BJ (cell line): ENCODE measurements at places on chromosomes 3 and 15. TPM values are rescaled to one million over a fixed set of nuclear protein-coding genes. Genes with fewer than 3 reads are reported as not detected.

SEMA6D gene
- 1.1 and 2.1 TPM in 2 replicates for polyA plus RNA-seq

BFSP2 gene
- not detected in 2 replicates for polyA plus RNA-seq

LRRC57 gene
- 11.5 and 19.3 TPM in 2 replicates for polyA plus RNA-seq

SMAD6 gene
- 2.5 and 3.8 TPM in 2 replicates for polyA plus RNA-seq

AEN gene
- polyA plus RNA-seq, result 35.6 and 45.5 TPM in 2 replicates

CHST13 gene
- not detected in 2 replicates for polyA plus RNA-seq

SEMA7A gene
- polyA plus RNA-seq, result 14.1 and 22.7 TPM in 2 replicates

DNA sequence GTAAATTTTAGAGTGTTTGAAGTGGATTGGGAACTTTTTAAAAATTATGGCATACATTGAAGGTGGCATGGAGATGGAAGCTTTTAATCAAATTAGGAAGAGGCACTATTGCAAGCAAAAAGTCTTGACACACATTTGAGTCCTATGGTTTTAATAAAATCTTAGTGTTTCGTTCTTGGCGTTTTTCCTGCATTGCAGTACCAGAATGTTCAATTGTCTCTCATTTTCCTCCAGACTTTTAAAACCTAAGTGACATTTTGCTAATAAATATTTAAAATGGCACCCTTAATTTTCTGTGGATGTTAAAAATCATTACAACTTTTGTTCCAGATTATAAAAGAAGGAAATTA is 2.2 kb downstream of the TGFBR2 start:
- DNase-seq, result no peak

- peak; percentile 95 for DNase-seq
Observed at GRCh38 chr3:21390136-21390535, 360.9 kb downstream of the ZNF385D start.

DNA sequence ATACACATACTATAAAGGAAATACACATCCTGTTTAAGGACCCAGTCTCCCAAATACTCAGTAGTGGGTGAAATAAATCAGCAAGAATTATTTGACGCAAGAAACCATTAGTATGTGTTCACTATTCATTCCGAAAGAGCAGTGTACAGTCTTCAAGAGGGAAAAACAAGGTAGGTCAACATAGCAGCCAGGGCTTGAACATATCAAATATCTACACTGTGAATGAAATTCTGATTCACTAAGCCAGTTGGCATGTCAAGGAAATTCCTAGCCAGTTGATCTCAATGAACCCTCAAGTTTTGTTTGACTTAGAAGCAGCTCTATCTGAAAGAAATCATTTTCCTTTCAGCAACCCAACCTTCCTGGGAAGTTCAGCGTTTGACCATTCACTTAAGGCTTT is 99.0 kb downstream of the CNTN3 start:
- DNase-seq, result no peak

GRCh38 chr3:55194376-55194775 is 266.5 kb upstream of the LRTM1 start:
- DNase-seq, result no peak

DNA sequence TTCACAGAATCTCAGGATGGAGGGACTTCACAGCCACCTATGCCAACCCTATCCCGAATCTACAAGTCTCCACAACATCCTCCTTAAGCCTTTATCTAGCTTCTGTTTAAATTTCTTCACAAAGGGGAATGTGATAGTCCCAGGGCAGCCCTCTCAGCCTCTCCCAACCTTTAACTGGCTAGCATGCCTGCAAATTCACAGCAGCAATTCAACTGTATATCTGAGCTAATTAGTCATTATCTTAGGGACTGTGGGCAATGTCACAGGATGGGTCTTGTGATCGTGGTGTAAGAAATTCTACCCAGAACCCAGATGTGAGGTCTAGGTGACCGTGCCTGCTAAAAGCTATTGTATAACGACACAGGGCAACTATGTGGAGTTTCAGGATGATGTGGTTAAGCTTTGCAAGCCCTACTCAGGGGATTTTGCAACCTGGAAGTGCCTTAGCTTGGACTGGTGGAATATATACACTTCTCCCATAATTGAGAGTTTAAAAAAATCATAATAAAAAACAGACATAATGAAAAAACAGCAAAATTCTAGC is 65.5 kb upstream of the FBN1 start:
- DNase-seq, result no peak

DNA sequence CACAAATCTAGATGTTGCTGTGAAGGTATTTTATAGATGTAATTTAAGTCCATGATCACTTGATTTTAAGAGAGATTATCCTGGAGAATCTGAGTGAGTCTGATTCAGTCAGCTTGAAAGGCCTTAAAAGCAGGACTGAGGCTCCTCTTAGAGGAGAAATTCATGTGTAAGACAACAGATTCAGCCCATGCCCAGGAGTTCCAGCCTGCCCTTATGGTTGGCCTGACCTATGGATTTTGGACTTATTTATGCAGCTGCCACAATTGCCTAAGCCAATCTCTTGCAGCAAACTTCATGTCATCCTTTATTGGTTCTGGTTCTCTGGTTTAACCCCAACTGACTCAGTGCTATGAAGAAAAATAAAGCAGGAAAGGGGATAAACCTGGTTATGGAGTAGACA is 296.5 kb upstream of the RASGRP1 start:
- DNase-seq, result no peak

DNA sequence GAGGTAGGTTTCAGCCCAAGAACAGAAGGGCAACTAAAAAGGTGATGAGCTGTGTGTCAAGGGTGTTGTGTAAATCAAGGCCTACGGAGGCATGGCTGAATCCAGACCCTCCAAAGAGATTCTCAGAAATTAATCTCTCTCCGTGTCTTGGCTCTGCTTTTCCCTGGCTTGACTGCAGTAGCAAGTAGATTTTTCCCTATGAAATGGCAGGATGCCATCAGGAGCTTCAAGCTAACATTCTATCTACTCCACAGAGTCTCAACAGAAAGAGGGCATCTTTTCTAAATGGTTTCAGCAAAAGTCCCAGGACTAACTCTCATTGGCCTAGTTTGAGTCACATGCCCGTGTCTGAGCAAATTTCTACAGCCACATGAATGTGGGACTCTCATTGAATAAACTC is 58.3 kb downstream of the LSM3 start:
- no peak for DNase-seq

DNA sequence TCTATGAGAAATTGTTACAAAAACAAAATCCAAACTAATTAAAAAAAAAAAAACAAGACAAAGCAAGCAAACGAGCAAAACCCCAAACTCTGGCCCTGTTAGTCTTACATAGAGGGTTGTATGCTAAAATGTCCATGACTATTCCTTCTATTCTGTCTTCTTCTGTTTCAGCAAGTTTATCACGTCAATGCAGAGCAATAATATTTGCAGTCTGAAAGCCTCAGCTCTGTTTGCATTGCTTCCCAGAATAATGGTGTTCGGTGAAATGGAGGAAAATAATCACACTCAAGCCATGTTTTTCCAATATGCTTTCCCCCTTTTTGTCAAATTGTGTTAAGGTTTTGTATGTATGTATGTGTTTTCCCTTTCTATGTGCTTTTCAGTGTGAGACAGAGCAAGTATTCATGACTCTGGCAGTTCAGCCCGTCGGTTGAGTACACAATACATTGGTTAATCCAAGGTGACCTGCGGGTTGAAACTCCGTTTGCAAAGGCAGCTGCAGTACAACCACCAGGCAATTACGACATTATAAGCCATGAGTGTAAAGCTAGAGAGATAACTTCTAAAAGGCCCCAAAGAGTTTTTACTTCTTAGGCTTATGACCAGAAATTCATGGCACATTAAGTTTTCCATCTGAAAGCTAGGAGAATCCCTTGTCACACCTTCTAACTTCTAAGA is 34.9 kb upstream of the MAGI1 start:
- DNase-seq, result no peak

- DNase-seq, result no peak
Observed at GRCh38 chr3:64392001-64392400, 166.7 kb upstream of the PRICKLE2 start.

DNA sequence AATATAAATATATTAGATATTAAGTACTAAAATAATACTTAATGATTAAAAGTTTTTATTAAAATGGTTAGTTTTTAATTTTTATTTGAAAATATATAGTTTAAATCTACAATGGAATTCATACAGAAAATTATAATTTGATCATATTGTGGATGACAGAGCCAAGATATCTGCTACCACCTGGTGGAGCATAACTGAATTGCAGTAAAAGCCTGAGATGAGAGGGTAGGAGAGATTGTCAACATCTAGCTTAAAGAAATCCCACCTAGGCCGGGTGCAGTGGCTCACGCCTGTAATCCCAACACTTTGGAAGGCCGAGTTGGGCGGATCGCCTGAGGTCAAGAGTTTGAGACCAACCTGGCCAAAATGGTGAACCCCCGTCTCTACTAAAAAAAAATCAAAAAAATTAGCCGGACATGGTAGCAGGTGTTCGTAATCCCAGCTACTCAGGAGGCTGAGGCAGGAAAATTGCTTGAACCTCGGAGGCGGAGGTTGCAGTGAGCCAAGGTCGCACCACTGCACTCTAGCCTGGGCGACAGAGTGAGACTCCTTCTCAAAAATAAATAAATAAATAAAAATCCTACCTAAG is 25.1 kb upstream of the CSTA start:
- no peak for DNase-seq

DNA sequence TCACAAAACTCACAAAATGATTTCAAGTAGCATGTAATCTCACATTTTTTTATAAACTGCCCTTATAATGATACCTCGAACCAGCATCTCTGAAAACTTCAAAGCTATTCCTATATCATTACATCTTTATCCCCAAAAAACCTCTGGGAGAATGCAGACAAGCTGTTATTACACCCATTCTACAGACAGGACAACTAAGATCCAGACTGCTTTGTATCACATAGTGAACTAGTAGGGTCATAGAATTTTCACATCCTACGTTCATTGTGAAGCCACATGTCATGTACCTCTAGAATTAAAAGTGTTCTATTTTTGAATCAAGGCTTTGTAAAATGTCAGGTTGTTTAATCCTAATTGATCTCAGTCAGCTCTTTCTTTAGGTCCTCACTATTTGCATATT is 98.7 kb upstream of the RAP2B start:
- DNase-seq, result no peak

DNA sequence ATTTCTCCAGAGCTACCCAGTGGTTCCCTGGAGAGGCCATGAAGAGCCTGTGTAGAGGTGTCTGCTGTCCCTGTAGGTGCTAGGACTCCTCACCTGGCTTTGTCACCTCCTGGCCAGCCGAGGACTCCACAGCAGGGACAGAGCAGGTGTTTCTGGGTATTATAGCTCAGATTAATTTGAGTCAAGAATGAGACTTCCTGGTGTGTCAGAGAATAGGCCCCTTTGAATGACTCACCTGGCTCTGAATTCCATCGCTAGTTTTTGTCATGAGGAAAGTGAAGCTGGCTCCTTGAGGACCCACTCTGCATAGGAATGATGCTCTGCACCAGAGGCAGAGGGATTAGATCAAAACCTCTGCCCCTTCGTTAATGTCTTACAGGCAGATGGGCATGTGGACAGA is 167.5 kb upstream of the TOPAZ1 start:
- DNase-seq, result no peak

GRCh38 chr3:126951561-126951960 is 31.4 kb upstream of the PLXNA1 start:
- DNase-seq, result no peak

GRCh38 chr3:62241279-62241678 is 132.1 kb downstream of the FEZF2 start:
- no peak for DNase-seq

- no peak for DNase-seq
Observed at GRCh38 chr15:78937132-78937739, 7.6 kb downstream of the CTSH start.

GRCh38 chr3:42691816-42692666 is 6.7 kb downstream of the KLHL40 start:
- no peak for DNase-seq

- no peak for DNase-seq
Observed at GRCh38 chr3:154786724-154787123, 293.4 kb upstream of the MME start.

- no peak for DNase-seq
Observed at GRCh38 chr3:171648069-171648468, 162.2 kb downstream of the PLD1 start.

- DNase-seq, result no peak
Observed at GRCh38 chr3:177343122-177343625, 145.9 kb upstream of the TBL1XR1 start.

DNA sequence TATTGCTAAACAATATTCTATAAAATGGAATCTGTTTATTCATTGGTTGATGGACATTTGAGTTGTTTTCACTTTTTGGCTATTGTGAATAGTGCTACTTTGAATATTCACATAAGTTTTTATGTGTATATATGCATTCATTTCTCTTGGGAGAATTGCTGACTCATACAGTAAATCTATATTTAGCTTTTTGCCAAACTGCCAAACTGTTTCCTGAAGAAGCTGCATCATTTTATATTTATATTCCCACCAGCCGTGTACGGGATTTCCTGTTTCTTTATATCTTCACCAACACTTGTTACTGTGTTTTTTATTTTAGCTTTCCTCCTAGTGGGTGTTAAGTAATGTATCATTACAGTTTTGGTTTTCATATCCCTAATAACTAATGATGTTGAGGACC is 12.5 kb upstream of the TCAIM start:
- DNase-seq, result no peak

DNA sequence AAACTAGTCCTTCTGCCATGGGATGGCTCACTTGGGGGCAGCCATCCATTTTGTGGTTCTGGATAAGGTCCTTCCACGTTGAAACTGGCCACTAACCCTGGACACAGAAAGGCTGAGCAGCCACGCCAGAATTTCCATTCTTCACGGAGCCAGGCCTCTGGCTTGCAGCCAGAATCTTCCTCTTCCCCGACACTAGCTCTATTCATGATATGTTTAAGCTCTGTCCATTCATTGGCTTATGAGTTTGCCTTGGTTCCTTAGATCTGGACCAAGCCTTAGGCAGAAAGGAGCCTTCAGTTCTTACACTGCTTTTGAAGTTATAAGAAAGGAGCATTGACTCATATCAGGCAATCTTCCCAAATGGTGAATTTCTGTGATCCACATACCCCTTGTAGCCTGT is 288.4 kb upstream of the GOLGA6L4 start:
- DNase-seq, result no peak

GRCh38 chr3:149134575-149134974 is 5.1 kb downstream of the HPS3 start:
- DNase-seq, result no peak

DNA sequence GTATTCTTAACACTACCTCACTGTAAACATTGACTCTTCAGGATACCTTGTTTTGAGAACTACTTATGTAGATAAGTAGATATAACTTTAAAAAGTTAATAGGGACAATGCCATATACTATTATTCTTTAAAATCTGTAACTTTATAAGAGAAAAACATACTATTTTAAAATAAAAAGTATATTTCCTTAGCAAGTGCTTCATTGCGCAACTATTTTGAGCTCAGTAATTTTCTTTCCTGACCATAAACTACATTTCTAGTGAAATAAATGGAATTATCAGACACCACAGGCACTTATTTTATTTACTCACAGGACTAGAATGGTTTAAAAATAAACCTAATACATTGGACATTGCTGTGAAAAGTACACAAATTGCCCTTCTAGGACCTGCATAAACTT is 764.4 kb upstream of the LMCD1 start:
- no peak for DNase-seq

DNA sequence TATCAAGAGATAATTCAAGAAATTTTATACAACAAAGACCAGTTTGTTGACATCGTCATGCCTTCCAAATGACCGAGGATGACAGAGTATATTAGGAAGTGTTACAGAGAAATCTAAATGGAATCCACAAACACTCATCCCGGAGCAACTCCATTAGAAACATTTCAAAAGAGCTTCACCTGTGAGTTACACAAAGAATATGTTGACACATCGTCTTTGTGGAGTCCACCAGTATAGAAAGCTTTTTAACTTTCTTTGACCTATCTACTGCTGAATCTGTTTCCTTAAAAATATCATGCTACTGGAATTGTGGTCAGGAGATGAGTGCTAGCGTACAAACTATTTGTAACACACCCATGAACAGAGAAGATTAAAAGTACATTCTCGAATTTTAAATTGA is 130.4 kb downstream of the SUCLG2 start:
- no peak for DNase-seq
